ENCODE measurements at places on chromosomes 16 and 17. TPM values are rescaled to one million over a fixed set of nuclear protein-coding genes. Genes with fewer than 3 reads are reported as not detected.

Gene RCVRN
- 0.37 TPM for polyA plus RNA-seq

Gene SOX8
- 3.0 TPM for polyA plus RNA-seq

Gene TBC1D26
- 0.33 TPM for polyA plus RNA-seq

Gene C1QTNF1
- 1.5 TPM for polyA plus RNA-seq

Gene CPNE2
- 34.3 TPM for polyA plus RNA-seq

DNA sequence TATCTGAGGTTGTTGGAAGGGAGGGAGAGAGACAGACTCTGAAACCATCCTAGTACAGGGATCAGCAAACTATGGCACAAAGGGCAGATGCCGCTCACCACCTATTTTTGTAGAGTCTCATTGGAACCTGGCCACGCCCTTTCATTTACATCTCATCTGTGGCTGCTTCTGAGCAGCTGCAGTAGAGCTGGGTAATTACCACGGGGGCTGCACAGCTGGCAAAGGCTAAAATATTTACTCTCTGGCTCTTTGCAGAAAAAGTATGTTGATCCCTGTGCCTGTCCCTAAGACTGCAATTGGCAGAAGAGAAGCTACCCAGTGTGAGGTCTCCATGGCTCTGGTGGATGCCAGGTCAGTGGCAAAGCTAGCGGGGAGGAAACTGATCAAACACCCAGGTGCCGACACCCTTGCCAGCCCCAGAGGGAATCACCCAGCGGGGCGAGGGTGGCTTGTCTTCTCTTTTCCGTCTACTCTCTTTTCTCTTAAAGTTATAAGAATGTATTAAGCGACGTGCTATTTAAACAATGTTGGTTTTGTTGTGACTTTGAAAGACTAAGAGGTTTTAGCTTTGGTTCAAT, 14.0 kb downstream of the CEP295NL start:
- DNase-seq: no peak

GRCh38 chr17:58722696-58723095, 30.3 kb downstream of the RAD51C start:
- DNase-seq: no peak

GRCh38 chr17:27807567-27808470, 7.5 kb upstream of the NOS2 start:
- no peak for DNase-seq

- no peak for DNase-seq
These were observed 38.9 kb downstream of the USP31 start for GRCh38 chr16:23110257-23110899.

GRCh38 chr17:56633681-56634080, 40.2 kb downstream of the NOG start:
- DNase-seq: no peak

Data from right renal cortex interstitium (tissue), 3 donors.